Stimulated activated CD8-positive, alpha-beta memory T cell treated with anti-CD3 and anti-CD28 coated beads, Interleukin-15, amount 100 ng/mL, for 24 hours (primary cell): ENCODE measurements at places on chromosomes 1 and 21.

GRCh38 chr1:37143800-37144199, 109.5 kb upstream of the GRIK3 start:
- no peak for DNase-seq

DNA sequence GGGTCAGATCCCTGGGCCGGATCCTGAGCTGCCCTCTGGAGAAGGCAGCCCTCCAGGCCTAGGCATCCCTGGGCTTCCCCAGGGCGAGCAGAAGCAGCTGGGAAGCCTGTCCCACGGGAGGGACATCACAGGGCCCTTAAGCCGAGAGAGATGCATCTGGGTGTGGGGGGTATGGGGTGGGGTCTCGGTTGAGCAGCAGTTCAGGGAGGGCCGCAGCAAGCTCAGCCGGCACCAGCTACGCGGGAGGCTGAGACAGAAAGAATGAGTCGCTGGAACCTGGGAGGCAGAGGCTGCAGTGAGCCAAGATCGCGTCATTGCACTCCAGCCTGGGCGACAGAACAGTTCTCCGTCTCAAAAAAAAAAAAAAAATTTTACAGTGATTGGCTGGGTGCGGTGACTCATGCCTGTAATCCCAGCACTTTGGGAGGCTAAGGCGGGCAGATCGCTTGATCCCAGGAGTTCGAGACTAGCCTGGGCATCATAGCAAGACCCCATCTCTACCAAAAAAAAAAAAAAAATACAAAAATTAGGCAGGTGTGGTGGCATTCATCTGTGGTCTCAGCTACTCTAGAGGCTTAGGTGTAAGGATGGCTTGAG, 37.7 kb downstream of the RRP1 start:
- DNase-seq, result no peak

- no peak for DNase-seq
Observed at GRCh38 chr21:29825936-29826335, 113.9 kb downstream of the GRIK1 start.

DNA sequence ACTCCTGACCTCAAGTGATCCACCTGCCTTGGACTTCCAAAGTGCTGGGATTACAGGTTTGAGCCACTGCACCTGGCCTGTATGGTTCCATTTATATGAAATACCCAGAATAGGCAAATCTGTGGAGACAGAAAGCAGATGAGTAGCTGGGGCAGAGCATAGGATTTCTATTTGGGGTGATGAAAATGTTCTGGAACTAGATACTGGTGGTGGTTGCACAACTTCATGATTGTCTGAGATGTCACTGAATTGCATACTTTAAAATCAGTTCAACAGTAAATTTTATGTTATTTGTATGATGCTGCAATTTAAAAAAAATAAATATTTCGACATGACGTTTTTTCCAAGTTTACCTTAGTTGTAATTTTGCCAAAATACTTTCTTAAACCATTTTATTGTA, 23.9 kb downstream of the ITSN1 start:
- no peak for DNase-seq

DNA sequence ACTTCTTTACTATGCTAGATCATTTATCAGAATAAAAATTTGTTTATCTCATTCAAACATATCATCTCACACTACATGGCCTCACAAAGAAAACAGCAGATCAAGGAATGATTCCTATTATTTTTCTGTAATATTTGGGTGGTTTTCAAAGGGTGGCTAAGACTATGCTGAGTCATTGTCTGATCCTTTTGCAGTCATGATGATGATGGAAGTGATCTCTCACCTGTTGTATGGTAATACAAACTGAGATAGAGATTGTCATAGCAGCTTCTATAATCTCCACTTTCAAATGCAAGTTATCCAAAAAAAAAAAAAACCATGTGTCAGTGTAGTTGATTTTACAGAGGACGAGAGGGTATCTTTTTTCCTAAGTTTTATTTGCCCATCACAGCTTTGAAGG, 37.2 kb upstream of the GBP5 start:
- no peak for DNase-seq

DNA sequence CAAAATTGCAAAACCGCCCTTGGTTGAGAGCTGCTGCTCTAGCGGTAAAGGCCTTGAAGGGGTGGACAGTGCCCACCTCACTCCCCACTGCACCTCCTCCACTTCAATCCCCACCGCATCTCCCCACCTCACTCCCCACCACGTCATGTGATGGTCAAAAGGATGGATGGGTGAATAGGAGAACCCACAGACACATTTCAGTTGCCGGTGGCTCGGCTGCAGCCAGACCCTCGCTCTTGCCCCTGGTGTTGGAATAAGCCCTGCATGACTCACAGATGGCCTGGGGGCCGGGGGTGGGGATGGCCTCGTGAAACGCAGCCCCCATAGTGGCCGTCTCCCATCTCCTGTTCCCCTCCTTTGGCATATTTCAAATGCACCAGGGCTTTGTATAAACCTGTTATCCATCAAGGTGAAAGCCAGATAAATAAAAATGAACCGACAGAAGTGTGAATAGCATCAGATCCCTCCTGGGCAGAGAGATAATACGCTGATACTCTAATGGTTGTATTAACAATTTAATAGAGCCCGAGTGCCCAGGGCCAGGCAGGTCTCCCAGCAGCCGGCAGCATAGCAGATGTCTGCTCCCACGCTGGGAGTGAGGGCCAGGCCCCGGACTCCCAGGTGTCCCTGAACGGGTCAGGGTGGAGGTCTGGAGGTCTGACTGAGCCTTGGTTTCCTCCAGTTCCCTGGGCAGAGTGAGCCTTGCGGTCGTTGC, 300.3 kb downstream of the NPHP4 start:
- DNase-seq, result no peak

- no peak for DNase-seq
Observed at GRCh38 chr21:31647650-31648049, 11.8 kb upstream of the SOD1 start.

- DNase-seq, result no peak
Observed at GRCh38 chr1:196466654-196467053, 141.6 kb downstream of the KCNT2 start.

DNA sequence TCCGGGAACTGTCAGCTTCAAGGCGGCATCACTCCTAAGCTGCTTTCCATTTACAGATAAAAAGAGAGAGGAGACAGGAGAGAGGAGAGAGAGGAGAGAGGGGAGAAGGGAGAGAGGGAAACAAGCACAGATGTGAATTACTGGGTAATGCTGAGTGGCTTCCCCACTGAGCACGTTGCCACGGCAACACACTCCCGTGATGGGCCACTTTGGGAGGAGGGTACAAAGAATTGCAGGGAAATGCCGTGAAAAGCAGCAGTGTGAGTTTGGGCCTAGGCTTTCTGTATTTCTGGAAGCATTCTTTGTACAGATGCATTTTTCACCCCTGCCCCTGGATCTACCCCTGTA, 128.0 kb upstream of the IRF2BP2 start:
- no peak for DNase-seq

DNA sequence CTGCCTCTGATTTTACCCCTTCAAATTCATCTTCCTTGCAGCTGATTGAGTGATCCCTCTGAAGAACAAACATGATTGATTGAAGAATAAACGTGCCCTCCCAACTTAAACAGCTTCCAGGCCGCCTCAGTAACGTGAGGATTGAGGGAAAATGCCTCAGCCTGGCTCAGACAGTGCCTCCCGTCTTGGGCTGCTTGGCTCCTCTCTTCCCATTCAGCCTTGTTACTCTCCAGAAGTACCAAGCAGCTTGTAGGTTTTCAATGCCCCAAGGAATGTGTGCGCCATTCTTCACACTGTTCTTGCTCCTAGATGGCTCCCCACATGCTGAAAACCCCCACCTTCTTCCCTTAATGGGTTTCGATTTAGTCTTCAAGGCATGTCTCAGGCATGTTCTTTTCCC, 51.8 kb downstream of the ST6GALNAC5 start:
- no peak for DNase-seq

- DNase-seq, result no peak
Observed at GRCh38 chr1:44407430-44408211, 2.6 kb downstream of the RNF220 start.

DNA sequence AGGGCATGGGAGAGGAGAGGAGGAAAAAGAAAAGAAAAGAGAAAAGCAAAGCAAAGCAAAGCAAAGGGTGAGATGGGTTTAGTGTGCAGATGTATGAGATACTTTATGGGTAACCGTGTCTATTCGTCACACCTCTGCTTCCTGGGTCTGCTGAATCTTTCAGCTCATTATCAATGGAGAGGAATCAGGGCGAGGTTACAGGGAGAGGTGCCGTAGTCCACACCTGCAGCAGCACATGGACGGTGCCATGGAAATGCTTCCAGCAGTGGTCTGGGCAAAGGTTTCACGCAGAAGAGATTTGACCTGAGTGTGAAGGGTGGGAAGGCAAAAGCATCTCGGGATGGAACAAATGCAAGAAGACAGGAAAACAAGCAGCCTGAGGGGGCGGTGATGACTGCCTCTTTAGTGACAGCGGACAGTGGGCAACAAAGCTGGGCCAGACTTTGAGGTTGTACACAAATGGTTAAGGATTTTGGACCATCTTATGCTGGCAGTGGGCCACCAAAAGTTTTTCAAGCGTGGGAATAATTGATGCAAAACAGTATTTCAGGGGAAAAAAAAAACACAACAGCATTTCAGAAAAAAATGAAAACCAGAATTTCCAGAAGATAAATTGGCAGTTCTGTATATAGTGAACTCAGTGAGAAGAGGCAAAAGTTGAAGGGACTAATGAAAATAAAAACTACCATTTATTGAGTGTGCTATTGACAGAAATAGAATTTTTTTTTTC, 19.5 kb upstream of the SRP9 start:
- no peak for DNase-seq

DNA sequence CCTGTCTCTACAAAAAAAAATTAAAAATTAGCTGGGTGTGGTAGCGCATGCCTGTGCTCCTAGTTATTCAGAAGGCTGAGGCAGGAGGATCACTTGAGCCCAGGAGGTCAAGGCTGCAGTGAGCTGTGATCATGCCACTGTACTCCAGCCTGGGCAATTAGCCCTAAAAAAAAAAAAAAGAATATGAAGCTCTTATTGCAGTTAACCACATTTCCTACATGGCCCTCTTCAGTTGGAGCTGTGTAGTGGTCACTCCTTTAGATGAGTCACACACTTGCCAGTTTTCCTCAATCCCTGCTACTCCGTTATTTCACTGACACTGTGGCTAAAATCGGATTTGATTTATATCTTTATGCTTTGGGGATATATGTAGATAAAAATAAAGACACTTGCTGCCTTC, 11.8 kb downstream of the NFYC start:
- DNase-seq, result no peak

DNA sequence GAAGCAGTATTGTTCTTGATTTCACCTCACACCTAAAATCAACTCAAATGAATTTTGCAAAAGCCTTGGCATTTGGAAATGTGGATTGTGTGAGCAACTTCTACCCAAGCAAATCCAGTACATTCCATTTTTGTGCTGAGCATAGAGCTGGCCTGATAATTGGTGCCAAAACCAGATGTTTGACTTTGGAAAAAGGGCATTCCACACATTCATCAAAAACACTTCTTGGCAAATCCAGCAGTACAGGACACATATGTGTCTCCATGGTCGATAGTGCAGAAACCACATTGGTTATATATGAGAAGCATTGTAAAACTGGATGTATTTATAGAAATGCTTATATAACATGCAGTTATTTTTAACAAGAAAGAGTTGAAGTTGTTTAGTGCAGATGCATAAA, 210.4 kb downstream of the KCNK2 start:
- DNase-seq, result no peak

- no peak for DNase-seq
Observed at GRCh38 chr1:41880950-41881885, 37.5 kb downstream of the HIVEP3 start.

DNA sequence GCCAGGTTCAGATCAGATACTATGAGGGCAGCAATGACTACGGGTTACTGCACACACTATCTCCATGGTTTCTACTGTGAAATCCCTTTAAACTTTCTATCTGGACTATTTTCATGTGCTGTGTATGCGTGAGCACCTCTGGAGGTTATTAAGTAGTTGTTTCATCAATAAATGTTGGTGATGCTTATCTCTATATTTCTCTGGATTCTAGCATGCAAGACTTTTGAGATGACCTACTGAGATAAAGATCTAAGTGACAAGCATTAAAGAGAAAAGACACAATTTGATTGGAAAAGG, 194.0 kb downstream of the NRIP1 start:
- no peak for DNase-seq

DNA sequence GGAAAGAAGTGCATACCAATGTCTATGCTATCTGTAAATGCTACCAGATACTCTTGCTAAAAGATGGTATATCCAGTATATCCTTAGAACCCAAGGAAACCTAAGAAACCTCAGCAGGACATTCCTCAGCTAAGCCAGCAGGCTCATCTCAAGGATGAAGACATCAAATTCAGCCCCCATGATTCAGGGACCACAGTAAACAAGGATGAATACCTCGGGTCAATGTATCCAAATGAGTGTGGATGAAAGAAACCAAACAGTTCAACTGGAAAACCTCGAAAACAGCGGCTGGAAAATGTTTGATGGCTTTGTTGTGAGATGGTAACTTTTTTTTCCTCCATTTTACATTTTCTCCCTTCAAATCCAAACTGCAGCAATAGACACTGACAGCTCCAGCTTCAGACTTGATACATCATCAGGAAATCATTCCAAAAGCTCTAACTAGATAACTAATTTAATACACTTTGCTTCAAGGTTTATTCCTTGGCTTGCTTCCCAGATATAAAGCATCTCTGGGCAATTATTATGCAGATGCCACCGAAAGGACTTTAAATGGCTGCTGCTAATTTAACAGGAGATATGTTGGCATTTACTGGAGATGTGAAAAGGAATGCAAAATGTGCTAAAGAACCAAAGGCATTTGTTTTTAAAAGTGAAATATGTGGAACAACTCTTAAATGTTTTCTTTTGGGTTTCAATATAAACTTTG, 73.6 kb downstream of the SMYD2 start:
- DNase-seq, result no peak

- DNase-seq, result no peak
Observed at GRCh38 chr1:30161953-30162352, 561.4 kb downstream of the MATN1 start.

GRCh38 chr21:35547946-35548774, 499.1 kb upstream of the RUNX1 start:
- DNase-seq, result no peak

DNA sequence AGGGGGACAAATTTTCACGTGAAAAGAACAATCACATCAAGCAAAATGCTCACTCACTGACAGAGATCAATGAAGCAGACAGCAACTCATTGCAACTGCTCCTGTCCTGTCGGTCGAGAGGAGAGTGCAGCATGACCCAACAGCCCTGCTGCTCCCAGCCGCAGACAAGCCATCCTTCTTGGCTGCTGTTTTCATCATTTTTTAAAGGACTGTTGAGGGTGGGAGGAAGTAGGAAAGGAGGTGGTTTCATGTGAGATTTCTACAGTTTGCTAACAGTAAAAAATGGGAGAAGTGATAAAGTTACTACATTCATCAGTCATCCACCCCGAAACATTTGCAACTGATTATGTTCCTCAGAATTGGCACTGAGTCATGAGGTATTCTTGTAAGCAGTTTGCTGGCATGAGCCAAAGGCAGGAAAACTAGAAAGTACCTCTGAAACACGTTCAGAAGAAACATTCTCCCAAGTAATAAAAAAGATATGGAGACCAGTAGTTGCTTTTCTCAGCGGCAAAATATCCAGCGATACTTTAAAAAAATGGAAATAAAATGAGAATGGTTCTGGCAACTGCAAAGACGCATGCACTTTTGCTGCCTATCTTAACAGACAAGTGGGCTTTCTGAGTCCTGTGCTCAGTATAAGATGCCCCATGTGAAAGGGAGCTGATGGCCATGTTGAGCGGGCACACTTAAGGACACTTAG, 72.0 kb upstream of the CLDN14 start:
- DNase-seq, result no peak
